GM20000 (cell line): ENCODE measurements at places on chromosomes 7 and 10.

DNA sequence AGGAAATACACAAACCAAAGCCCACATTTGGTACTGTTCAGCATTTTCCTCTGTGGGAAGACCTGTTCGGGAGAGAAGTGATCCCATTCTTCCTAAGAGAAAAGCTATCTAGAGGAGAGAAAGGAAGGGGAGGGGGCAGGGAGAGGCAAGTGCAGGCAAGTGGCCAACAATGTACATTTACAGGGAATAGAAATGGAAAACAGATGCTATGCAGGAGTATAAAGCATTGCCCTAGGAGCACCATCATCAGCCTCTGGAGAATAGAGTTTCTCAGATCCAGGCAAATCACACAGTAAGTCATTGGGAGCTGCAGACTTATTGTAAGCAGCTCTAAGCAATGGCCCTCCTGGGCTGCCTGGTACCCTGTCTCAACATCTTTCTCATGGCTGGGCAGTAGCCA lies 424.4 kb upstream of the AUTS2 start:
- no peak for DNase-seq

DNA sequence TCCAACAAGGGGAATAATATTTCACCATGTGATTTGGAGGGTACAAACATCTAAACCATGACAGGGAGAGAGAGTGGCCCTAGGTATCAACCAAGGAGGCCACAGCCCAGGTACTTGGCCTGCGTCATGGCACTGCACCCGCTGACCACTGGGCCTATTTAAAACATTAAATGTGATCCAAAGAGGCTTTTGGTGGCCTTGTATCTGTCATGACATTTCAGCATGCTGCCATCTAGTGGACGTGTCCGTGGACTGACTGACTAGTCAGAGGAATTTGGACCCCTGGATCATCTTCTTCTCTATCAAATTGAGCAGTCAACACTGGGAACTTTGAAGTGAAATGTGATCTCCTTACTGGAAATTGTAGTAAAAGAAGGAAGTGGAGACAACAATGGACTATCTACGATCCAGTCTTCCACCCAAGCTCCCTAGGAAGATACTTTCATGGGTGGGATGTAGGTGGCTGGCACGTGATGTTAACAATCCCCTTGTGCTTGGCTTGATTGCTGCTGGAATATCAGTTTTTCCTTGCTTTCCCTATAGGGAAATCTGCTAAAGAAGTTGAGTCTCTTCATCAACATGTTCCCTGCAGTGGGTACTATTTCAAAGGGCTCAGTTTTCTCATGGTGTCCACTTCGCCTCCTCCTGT lies 24.6 kb upstream of the ITGA8 start:
- peak; percentile 56 for DNase-seq

DNA sequence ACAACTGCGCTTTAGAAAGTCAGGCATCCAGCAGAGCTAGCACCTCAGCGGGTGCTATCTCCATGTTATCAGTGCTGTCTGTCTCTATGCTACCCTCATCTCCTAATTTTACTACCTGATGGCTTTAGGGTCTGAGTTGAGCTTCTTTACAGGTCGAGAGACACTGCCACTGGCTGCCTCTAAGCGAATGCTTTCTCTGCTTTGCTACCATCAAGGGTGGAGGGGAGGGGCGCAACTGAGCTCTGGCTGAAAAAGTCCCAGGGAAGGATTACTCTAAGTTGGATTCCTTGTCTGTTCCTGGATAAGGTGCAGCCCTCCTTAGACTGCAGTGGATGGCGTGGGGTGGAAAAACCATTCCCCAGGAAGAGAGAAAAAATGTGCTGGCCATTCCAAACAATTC lies 105.7 kb downstream of the CDK14 start:
- no peak for DNase-seq

DNA sequence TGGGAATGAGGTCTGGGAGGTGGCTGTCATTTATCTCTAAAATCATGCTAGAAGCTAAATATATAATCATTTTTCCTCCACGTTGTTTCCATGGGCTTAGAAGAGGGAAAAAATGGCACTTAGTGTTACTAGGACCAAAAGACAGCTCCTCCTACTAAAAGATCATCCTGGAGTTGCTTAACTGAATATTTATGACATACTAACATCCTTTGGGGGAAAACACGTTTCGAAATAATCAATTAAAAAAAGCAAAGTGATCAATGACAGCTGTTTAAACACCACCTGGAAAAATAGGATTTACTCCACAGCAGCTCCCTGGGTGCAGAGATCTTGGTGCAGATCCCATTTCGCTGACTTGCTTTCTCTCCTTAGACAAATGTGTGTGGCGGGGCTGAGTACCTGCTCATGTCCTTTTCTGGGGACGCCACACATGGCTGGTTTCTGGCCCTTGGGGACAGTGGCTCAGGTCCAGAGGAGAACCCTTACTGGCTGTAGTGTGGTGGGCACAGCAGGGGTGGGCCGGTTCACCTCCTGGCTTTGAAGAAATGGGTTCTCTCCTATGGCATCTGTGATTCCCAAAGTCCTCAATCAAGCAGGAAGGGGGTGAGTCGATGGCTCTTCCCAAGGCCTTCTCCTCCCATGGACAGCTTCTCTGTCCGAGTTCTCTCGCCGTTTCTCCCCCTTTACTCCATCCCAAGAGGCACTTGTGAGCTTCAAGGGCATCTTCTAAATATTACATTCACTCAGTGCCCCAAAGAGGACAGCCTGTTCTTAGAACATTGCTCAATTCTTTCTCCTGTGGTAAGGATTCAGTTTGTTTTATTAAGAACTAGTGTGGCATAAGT lies 156.4 kb upstream of the KLF14 start:
- no peak for DNase-seq

- no peak for DNase-seq
Observed at GRCh38 chr7:50614721-50615518, 49.7 kb upstream of the DDC start.

- DNase-seq = peak; percentile 15
Observed at GRCh38 chr10:14382022-14382421, 51.3 kb upstream of the FRMD4A start.

DNA sequence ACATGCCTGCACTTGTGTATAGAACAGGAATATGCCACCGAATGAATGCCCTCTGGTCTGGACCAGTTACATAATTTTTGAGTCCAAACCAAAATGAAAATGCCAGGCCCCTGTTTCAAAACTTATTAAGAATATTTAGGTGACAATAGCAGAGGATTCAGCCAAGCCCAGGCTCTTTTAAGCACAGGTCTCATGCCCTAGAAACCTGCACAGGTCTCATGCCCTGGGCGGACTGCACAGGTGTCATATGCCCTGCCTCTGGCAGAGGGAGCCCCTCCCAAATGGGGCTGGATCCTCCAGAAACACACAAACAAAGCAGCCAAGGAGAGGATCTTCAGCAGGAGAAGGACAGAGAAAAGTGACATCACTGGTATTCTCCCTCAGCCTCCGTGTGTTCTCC lies 605.4 kb upstream of the NRP1 start:
- DNase-seq = no peak
